Nephron progenitor cell (in vitro differentiated cells): ENCODE measurements at places on chromosomes 13 and 19.
A peak's percentile ranks its signal among the peaks of the same experiment; 100 is the strongest.

GRCh38 chr13:99327126-99327525, 19.9 kb upstream of the GPR183 start:
- no peak for DNase-seq

- DNase-seq = peak; percentile 31
Observed at GRCh38 chr13:41668130-41668757, 210.9 kb downstream of the RGCC start.

DNA sequence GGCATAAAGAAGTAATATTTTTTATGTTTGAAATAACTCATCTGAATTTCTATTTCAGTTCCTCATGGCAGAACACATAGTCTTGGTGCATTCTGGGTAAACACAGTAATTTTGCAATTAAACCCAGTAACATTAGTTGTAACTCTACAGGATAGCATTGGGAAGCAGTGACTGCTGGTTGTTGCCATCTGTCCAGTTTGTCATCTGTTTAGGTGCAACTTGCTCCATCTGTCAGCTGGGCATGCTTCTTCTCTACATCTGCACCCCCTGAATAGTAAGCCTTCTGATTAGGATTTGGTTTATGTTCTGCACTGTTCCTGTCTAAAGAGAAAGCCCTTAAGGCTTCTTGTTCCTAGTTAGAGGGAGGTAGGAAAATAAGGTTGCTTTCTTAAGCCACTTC, 63.5 kb upstream of the CSNK1A1L start:
- no peak for DNase-seq

- no peak for DNase-seq
Observed at GRCh38 chr13:33514362-33514761, 228.8 kb upstream of the STARD13 start.

DNA sequence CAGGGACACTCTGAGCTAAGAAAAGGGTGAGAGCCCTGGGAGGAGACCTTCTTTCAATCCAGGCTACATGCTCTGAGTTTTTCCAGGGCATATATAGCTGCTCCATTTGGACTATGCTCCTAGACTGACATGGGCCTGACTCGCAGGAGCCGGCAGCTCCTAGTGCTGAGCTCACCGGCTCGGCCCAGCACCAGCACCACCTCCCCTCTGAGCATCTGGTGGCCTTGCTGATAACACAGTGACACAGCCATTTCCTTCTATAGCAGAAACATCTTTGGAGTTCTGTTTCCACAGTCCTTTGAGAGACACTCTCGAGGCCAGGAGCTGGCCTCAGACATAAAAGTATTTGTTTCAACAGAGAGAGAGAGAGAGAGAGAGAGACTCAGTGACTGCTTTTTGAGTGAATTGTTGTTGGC, 184.9 kb downstream of the TM9SF2 start:
- no peak for DNase-seq

GRCh38 chr13:33101835-33102234, 85.6 kb downstream of the KL start:
- no peak for DNase-seq

GRCh38 chr19:35713506-35713850, 4.3 kb upstream of the KMT2B start:
- DNase-seq = no peak

DNA sequence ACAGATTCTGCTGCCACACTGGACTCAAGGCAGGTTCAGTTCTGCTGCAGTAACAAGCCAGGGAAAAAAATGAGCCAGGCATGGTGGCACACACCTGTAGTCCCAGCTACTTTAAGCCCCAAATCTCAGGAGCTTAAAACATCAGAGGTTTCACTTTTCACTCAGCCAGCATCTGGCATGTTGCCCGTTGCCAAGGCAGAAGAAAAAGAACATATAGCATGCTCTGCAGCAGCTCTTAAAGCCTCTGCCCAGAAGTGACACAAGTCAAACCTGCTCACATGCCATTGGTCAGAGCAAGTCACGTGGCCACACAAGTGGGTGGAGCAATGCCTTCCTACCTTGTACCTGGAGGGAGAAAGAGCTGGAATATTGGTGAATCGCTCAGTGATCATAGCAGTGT, 14.7 kb upstream of the ADGRE5 start:
- DNase-seq = peak; percentile 47

DNA sequence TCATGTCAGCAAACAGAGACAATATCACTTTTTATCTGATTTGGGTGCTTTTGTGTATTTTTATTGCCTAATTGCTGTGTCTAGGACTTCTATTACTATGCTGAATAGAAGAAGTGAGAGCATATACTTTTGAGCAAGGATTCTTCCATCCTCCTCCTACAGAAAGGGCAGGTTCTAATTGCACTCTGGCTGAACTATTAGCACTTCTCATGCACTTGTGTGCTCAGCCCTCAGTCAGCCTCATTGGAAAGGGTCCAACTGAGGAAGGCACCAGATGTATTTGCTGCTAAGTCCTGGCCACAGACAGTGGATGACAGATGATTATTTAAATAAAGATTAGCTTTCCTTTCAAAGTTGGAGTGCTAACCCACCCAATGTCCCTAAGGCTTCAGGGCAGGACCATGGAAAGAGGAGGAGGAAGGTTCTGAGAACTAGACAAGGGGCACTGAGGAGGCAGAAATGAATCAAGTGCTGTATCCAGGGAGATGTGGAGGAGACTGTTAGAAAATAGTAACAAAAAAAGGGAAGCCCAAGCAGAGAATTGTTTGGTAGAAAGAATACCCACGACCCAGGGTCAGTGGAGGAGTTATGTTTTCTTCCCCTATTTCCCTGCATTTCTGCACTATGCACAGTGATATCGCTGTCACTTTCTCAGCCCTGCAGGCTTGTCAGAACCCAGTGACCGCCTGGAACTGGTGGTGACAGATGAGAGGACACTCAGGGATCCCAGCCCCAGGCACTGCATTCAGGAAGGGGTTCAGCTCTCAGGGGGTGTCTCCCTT, 8.0 kb downstream of the LILRB4 start:
- DNase-seq = no peak

DNA sequence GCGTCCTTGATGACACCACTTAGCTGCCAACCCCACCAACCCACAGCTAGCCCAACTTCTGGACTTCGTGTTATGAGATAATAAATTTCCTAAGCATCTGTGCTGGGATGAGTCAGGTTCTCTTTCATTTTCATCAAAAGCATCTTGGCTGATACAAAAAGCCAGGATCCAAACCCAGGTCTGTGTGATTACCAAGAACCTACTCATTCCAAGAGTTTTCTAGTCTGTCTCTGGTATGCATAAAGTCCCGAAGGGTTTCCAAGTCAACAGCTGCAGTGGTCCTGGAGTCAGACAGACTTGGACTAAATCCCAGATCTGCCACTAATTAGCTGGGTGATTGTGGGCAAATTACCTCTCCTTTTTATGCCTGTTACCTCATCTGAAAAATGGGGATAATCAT, 55.5 kb upstream of the SERP2 start:
- no peak for DNase-seq

DNA sequence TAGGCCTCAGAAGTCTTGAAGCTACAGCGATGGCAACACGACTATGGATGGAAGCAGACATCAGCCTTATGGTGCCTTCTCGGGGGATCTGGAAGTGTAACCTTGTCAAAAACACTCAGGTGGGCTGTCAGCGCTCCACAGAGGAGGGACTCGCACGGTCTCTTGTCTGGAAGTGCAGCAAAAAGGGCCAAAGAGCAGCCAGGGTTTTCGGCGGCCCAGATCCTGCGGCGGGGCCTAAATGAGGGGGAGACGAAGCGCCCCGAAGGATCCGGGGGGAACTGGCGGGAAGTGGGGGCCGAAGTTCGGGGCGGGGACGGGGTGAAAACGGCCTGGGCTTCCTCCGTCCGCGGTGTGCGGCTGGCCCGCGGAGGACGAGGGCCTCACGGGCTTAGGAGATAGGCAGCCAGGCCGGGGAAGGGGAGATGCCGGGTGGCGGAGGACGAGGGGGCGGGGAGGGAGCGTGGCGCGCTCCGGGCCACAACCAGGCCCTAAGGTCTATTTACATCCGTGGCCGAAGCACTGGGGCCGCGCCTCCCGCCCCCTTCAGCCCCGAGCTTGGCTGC, 637 bp downstream of the RANBP3 start:
- no peak for DNase-seq

DNA sequence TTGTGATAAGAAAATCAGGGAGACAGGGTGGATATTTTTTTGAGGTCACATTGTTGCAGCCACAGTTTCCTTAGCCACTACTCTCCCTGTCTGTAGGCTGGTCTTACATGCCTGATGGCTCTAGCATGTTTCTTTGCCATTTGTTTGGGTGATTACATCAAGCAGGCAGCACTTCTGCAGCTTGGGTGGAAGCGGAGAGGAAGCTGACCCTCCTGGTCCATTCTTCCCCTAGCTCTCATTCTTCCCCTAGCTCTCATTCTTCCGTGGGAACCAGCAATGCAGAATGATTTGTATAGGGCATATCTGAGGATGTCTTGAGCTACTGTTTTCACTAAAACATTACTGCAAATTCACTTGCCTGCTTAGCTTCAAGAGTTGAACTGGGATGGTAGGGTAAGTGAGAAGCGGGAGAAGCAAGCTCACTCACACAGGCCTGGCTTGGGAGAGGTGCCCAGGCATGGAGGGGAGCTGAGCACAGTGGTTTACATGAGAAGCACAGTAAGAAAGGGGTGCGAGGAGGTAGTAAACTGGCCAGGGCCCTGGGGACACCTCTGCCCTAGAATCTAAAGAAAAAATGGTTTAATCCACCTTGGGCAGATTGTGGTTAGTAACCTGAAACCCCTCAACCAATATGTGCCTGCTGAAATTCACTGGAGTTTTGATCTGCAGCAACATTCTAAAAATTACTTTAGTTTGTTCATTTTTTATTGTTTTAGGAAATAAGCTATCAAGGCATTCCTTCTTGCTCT, 538.9 kb downstream of the RFC3 start:
- no peak for DNase-seq

- no peak for DNase-seq
Observed at GRCh38 chr13:62510906-62511655, 1095.4 kb upstream of the PCDH20 start.

- no peak for DNase-seq
Observed at GRCh38 chr19:38819231-38819920, 6.6 kb upstream of the LGALS4 start.
